PC-9 (cell line): ENCODE measurements at places on chromosomes 7 and 10. TPM values are rescaled to one million over a fixed set of nuclear protein-coding genes. Genes with fewer than 3 reads are reported as not detected.

DNA sequence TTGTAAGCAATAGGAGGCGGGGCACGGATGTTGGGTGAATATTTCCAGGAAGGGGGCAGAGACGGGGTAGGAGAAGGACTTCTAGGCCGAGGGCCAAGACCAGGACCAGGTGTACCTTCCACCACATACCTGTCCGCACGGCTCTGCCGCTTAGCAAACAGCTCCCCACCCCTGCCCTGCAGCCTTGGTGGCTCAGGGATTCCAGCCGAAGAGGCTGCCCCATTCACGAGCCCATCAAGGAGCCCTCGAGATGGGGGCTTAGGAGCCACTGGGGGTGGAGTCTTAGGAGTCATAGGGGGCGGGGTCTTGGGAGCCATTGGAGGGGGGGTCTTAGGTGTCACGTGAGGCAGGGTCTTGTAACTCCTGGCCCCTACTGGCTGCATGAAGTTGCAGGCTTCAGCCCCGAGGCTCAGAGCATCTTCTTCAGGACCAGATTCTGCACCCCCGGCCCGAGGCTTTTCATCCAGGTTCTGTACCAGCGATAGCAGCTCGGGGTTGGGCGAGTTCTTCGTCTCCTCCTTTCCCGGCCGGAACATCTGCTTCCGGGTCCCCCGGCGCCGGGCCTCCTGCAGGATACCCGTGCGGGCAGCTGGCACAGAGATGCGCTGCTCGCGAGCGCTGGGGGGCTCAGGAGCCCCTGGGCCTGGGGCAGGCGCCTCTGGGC is 6.1 kb upstream of the MYOZ1 start:
- no peak overlapping the region for H3K4me3 ChIP-seq
- DNase-seq = no peak
- H3K27ac ChIP-seq = no peak overlapping the region
- H3K36me3 ChIP-seq = no peaks in the 10 kb centered on the region
- H3K4me1 ChIP-seq = no peaks in the 10 kb centered on the region
- H3K27me3 ChIP-seq = no peaks in the 10 kb centered on the region

- H3K4me3 ChIP-seq = no peak overlapping the region
- 0 out of 2 replicates have a peak overlapping the region, but pooled peaks have one; percentile 20 for H3K27ac ChIP-seq
- H3K27me3 ChIP-seq = no peaks in the 10 kb centered on the region
These were observed 9.7 kb downstream of the NUDT13 start for GRCh38 chr10:73119952-73120351.

EPO gene
- total RNA-seq = 0.30 and 0.44 TPM in 2 replicates

GRCh38 chr10:34291466-34292193 is 523.5 kb downstream of the PARD3 start:
- H3K4me1 ChIP-seq = peaks cover 11% of the 10 kb centered on the region
- H3K27me3 ChIP-seq = no peaks in the 10 kb centered on the region
- no peak overlapping the region for H3K4me3 ChIP-seq
- no peaks in the 10 kb centered on the region for H3K36me3 ChIP-seq
- no peak overlapping the region for H3K27ac ChIP-seq
- DNase-seq = no peak

DNA sequence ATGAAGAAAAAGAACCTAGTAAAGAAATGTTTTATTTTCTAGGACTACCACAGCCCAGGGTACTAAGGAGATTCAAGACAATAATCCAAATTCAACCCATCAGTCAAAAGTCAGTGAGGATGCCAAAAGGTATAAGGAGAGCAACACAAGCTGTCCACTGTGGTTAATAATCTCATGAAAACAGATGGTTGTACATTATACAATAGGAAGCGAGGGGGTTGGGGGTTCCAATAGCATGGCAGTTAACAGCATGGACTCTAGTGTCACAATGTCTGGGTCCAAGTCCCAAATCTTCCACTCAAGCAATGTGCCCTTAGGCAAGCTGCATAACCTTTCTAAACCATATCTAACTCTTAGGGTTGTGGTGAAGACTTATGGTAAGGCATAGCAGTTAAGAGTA is 35.1 kb downstream of the BRAF start:
- H3K27me3 ChIP-seq = no peaks in the 10 kb centered on the region
- H3K27ac ChIP-seq = no peak overlapping the region
- no peaks in the 10 kb centered on the region for H3K36me3 ChIP-seq
- no peak overlapping the region for H3K4me3 ChIP-seq
- peaks cover 7% of the 10 kb centered on the region for H3K4me1 ChIP-seq

PNLIPRP2 gene
- not detected in 2 replicates for total RNA-seq

GRCh38 chr7:140230861-140231770 is 54.3 kb upstream of the KDM7A start:
- H3K4me3 ChIP-seq = peak overlapping the region; percentile 50
- no peak overlapping the region for H3K27ac ChIP-seq
- peaks cover 15% of the 10 kb centered on the region for H3K27me3 ChIP-seq
- H3K36me3 ChIP-seq = no peaks in the 10 kb centered on the region
- no peak for DNase-seq

PRKAR2B gene
- total RNA-seq = 2.7 and 2.9 TPM in 2 replicates

DNA sequence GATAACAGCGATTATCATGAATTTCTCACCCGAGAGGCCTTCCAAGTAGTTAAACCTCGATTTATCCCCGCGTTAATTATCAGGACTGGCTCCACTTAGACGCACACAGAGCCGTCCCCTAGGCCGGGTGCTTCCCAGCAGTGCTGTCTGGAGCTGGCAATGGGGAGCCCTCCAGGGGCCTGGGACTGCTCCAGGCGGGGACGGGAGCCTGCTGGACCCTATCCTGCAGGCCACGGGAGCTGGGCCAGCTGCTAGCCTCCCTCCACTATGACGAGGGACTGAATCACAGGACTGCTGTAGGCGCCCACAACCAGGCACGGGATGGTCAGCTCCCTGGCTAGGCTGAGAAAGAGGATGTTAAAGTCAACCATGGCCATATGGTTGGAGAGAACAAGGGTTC is 229.1 kb downstream of the ELFN1 start:
- H3K4me3 ChIP-seq = no peak overlapping the region
- no peaks in the 10 kb centered on the region for H3K27me3 ChIP-seq
- DNase-seq = no peak
- H3K36me3 ChIP-seq = no peaks in the 10 kb centered on the region
